Cortex of kidney (tissue), 1 donor: ENCODE measurements at places on chromosomes 12 and 14.

DNA sequence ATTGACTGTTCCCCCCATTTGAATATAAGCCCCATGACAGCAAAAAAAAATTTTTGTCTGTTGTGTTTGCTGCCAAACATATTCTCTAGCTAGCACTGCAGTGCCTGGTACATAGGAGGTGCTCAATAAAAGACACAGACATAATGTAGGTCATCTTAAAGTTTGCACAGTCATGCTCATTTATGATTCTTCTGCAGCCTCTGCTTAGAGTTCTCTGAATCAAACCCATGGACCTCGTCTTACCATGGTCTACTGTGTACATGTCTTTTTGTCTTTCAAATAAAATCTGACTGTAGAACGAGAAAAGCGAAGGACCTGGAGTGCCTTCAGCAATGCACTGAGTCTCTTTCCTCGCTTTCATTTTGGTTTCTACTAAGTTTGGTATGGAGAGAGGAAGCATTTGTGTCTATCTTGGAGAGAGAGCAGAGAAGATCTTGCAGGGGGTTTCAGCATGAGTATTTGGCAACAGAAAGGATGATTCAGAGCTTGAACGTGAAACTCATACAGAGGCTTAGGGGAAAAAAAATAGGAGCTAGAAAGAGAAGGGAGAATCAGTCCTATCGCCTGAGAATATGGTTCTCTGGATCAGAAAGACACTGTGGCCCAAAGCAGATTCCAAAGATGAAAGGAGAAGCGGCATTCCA is 38.8 kb upstream of the TMCC3 start:
- no peak for DNase-seq

DNA sequence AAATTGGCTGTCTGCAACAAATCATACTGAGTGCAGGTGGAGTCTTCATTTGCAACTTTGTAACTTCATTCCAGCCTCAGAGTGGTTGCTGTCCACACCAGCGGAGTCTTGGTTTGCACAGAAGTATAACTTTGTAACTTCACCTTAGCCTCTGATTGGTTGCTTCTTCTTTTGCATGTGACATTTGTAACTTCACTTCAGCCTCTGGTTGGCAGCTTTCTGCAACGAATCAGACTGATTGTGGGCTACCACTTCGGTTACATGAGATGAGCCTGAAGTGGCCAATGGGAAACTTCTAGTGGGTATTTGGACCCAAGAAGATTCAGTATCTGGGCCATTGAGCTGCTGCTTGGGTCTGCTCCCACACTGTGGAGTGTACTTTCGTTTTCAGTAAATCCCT is 17.8 kb downstream of the RASSF8 start:
- DNase-seq = no peak

GRCh38 chr12:27585739-27586265 is 61.8 kb downstream of the PPFIBP1 start:
- DNase-seq = no peak

GRCh38 chr14:20434701-20435581 is 1.0 kb downstream of the KLHL33 start:
- DNase-seq = no peak

DNA sequence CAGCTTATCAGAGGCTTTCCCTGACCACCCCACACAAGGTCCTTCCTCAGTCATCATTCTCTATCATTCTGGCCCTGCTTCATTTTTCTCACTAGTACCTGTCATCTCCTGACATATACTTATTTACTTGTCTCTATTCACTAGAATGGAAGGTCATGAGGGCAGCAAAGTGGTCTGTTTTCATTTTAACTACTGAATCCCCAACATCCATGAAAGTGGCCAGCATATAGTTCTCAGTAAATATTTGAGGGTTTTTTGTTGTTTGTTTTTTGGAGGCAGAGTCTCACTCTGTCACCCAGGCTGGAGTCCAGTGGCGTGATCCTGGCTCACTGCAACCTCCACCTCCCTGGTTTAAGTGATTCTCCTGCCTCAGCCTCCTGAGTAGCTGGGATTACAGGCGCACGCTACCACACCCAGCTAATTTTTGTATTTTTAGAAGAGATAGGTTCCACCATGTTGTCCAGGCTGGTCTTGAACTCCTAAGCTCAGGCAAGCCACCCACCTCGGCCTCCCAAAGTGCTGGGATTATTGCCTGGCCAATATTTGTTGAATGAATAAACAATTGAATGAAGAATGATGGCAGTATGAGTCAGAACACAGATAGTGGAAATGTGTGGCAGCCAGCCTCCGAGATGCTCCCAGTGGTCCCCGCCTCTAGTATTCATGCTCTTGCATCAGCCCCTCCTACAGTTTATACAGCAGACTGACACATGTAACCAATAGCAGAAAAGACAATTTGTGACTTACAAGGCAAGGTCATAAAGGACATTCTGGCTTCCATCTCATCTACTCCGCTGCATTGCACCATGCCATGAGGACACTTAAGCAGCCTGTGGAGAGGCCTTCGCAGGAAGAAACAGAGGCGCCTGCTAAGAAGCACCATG is 7.0 kb upstream of the ANO6 start:
- DNase-seq = no peak

GRCh38 chr14:101956179-101956885 is 8.0 kb upstream of the DYNC1H1 start:
- no peak for DNase-seq

- no peak for DNase-seq
These were observed 20.3 kb upstream of the AMN1 start for GRCh38 chr12:31749024-31749704.

DNA sequence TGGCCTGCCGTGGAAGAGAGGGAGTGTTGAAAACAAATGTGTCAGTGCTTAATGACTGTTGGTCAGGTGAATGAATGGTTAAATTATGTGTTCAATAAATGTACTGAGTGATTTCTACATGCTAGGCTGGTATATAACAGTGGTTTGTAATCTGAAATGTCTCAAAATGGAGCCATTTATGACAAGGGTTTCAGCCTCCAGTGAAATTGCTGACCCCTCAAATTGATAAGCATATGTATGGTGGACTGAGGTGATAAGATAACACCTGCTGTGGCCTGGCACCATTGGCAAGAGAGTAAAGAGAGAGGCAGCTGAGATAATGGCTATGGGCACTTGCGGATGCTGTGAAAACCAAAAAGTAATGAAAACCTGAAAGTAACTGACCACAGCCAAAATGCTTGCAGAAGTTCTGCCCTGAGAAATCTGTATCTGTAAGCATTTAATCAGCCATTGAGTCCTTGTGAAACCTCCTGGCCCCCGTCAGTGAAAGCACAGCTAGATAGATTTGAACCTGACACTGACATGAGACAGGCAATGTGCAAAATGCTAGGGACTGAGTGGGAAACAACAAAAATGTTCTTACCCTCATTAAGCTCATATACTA is 1.4 kb upstream of the BCAT1 start:
- DNase-seq = no peak

- no peak for DNase-seq
These were observed 396.0 kb upstream of the PRICKLE1 start for GRCh38 chr12:42985506-42985905.

DNA sequence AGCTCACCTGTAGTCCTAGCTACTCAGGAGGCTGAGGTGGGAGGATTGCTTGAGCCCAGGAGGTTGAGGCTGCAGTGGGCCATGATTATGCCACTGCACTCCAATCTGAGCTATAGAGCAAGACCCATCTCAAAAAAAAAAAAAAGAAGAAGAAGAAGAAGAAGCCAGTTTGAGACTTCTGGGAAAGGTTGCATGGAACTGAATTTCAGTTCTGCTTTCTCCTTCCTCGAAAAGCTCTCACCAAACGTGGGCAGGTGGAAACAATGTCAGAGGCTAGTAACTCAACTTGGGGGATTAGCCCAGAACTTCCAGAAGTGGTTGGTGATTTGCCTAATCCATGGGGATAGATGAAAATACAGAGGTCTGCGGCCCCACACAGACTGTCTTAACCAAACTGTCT is 18.7 kb downstream of the FLVCR2 start:
- DNase-seq = no peak
